ENCODE measurements at places on chromosomes 5 and 9.

- DNase-seq = no peak
Measured at GRCh38 chr5:134440201-134440755, 28.6 kb upstream of the CDKN2AIPNL start.

DNA sequence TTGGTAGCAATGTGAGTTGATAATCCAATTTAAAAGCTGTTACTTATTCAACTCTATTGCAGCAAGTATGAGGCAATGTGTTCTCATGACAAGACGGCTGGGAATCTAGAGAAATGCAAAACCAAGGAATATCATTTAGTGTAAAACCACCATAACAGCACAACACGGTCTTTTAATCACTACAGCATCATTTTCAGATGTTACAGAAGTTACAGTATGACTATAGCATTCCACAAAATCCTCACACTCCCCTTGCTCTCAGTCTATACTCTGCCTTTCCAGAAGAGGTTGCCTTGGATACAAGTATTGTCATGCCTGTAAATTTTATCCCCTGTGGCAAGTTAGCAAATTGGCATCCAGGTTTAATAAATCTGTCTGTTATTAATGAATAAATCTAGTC is 28.6 kb upstream of the TAS2R1 start:
- peak; percentile 78 for DNase-seq

DNA sequence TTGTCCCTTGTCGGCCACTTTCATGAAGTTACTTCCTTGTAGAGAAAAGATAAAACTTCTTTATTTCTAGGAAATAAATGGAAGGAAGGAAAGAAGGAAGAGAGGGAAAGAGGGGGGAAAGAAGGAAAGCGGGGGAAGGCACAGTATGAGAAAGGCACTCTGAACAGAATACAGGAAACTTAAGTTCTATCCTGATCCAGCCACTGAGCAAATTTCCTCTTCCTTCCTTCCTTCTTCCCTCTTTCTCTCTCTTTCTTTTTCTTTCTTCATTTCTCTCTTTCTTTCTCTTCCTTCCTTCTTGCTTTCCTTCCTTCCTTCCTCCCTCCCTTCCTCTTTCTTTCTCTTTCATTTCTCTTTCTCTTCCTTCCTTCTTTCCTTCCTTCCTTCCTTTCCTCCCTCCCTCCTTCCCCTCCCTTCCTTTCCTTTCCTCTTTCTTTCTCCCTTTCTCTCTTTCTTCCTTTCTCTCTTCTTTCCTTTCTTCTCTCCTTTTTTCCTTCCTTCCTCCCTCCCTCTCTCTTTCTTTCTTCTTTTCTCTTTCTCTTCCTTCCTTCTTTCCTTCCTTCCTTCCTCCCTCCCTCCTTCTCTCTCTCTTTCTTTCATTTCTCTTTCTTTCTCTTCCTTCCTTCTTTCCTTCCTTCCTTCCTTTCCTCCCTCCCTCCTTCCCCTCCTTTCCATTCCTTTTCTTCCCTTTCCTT is 240.2 kb upstream of the BRINP1 start:
- no peak for DNase-seq

DNA sequence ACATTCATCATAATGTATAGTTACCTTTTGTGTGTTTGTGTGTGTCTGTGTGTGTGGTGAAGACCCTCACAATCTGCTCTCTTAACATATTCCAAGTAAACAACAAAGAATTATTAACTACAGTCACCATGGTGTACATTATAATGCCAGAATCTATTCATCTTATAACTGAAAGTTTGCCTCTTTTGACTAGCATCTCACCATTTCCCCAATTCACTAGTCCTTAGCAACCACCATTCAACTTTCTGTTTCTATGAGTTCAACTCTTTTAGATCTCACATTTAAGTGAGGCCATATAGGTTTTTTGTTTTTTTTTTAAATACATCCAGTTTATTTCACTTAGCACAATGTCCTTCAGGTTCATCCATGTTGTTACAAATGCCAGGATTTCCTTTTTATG is 83.6 kb downstream of the SMC2 start:
- no peak for DNase-seq

GRCh38 chr9:98897745-98898144 is 46.0 kb upstream of the COL15A1 start:
- DNase-seq = no peak

DNA sequence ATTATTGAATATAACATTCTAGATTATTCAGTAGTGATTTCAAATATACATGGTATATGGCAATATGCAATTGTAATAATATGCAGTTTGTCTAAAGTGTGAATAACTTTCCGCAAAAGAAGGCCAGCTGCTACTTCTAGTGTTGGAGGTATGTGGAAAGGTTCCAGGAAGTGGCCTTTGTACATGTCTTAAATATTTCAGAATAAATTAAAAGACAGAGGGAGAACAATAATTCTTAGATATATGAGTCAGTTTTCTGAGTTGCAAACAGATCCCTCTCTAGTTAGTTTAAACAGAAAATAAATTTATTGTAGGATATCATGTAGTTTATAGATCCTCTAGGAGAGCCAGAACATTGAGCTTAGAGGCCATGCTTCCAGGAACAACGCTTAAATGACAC is 210.8 kb upstream of the ELL2 start:
- DNase-seq = peak; percentile 52

GRCh38 chr5:9059920-9060691 is 485.8 kb downstream of the SEMA5A start:
- DNase-seq = peak; percentile 82

DNA sequence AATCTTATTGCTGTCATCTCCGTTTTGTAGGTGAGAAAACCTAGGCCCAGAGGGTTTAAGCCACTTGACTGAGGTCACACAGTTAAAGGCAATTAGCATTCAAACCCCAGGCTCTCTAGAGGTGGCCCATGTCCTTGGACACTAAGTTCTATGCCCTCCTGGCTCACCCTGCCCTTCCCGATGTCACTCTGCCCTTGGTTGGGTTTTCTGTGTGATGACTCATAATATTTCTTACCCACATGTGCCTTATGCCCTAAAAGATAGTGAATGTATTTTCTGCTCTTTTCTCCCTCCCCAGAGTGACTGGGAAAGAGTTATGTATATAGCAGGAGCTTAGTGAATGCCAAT is 174.5 kb upstream of the PITX1 start:
- DNase-seq = no peak
